Pancreas (tissue), 10 donors: ENCODE measurements at places on chromosomes 16 and 17.

GRCh38 chr17:44875761-44876160, 23.5 kb downstream of the EFTUD2 start:
- no peak for DNase-seq

DNA sequence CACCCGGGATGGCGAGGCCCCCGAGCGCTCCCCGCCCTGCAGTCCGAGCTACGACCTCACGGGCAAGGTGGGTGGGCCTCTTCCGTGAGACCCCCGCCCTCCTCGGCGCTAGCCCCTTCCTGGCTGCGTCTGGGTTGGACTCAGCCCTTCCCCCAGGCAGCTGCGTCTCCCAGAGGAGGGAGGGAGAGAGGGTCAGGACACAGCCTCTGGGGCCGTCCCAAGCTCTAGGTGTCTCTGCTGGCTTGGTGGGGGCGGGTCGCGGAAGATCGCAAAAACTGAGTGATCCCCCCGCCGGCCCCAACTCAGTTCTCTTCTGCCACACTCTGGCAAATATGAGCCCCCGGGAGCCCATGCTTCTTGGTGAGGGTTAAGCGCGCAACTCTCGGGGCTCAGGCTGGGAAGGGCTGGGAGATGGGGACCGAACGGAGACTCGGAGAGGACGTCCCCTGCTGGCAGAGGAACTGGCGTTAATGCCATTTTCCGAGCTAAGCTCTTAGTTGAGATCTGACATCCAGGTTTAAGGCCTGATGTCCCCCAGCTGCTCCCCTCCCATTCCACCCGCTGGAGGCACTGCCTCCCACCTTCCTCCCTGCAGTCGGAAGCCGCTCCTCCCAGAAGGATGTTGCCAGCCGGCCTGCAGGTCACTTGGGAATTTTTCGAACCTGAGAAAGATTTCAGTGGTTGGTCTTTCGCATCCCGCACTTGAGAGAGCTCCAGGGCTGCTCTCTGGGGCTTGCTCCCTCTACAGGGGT, 419 bp downstream of the RAB37 start:
- DNase-seq = no peak

DNA sequence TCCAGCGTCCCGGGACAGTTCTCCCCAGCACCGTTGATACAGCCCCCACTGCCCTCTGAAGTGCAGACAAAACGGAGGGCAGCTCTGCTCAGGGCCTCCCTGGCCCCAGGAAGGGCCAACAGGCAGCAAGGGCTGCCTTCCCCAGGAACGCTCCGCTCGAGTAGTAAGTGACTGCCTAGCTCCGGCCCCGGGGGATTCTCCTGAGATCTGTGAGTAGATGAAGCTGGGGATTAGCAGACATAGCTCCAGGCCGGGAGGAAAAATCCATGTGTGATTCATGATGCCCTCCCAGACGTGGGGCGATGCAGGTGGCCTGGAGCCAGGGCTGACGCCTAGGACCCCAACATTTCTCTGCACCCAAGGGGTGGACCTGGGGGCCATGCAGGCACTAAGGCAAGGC, 85.3 kb downstream of the ENGASE start:
- DNase-seq = no peak

- no peak for DNase-seq
These were observed 254.8 kb upstream of the TBX2 start for GRCh38 chr17:61144617-61145564.

- DNase-seq = no peak
These were observed 36.2 kb downstream of the STH start for GRCh38 chr17:46035112-46035818.

GRCh38 chr16:57531253-57531575, 5.2 kb downstream of the CCDC102A start:
- no peak for DNase-seq

- DNase-seq = no peak
These were observed 41.8 kb downstream of the CDH3 start for GRCh38 chr16:68686905-68687304.

- DNase-seq = peak; percentile 71
These were observed 219.9 kb downstream of the ENGASE start for GRCh38 chr17:79294459-79295071.

DNA sequence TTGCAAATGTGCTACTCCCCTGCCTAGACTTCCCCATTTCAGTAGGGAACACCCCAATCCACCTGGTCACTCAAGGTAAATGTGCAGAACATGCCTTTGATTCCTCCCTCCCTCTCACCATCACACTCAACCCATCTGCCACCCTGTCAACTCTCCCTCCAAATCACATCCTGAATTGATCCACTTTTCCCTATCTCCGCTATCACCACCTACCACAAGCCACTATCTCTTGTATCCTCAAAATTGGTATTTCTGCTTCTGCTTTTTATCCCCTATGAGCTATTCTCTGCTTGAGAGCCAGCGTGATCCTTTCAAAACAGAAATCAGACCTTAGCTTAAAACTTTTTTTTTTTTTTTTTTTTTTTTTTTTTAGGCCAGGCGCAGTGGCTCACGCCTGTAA, 5.4 kb upstream of the NOL11 start:
- no peak for DNase-seq

- no peak for DNase-seq
These were observed 1565.2 kb upstream of the GOT2 start for GRCh38 chr16:60299241-60299776.

GRCh38 chr17:40542558-40543411, 22.5 kb downstream of the CCR7 start:
- DNase-seq = peak; percentile 56

DNA sequence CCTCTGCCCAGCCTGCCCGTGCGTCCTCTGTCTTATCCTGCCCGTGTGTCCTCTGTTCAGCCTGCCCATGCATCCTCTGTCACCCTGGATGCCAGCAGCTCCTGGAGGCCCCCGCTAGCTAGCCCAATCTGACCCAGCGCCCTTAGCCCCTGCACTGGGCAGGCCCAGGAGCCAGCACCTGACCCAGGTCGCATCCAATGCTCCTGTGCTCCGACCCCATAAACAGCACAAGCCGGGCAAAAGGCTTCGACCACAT, 13.1 kb downstream of the CDH15 start:
- peak; percentile 21 for DNase-seq

- no peak for DNase-seq
These were observed 22.0 kb upstream of the LASP1NB start for GRCh38 chr17:38903404-38903803.

- DNase-seq = no peak
These were observed 11.3 kb downstream of the CX3CL1 start for GRCh38 chr16:57383276-57384247.

DNA sequence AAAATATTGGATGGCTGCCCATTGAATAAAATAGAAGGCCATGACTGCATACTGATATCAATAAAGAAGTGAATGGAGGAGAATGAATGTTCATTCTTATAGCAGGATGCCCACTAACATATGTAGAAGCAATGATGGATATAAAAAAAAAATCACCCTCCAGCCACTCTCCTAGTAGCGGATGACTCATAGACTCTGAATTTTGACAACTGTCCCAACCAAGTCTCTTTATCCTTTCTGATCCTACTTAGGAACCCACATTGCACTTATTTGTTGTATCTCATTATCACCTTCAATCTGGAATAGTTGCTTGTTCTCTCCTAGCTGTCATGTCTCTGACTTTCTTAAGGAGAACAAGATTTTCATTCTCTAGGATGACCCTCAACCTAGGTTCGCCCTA, 429.9 kb downstream of the HS3ST3B1 start:
- DNase-seq = no peak
